ENCODE measurements at places on chromosomes 16 and 17.

DNA sequence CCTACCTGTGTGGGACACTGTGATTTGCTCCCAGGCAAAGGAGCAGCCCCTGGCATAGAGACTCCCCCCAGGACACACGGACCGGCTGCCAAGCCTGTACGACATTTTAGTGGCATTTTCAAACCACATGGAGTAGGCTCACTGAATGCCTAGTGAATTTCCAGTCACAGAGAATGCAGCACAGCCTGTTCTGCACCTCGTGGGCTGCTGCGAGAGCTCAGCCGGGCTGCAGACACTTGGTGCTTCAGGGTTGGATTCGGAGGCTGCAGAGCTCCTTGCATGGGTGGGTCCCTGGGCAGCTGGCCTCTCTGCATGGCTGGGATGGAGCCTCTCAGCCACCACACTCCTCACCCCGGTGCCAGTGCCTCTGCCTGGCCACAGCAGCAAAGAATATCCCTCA lies 51.2 kb upstream of the HNF1B start:
- DNase-seq, result no peak

DNA sequence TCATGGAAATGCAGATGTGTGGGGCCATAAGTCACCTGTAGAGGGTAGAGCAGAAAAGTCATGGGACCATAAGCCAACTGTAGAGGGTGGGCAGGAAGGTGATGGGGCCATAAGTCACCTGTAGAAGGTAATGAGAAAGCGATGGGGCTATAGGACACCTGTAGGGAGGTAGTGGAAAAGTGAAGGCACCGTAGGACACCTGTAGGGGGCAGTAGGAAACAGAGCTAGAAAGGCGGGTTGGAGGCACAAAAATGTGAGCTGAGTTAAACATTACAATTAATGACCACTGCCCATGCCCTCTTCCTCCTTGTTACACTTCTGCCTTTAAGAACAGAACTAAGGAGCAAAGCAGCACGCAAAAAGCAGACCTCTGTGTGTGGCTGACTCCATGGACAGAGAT lies 150.1 kb downstream of the SHISA6 start:
- DNase-seq, result no peak

GRCh38 chr17:15236281-15237105 lies 28.6 kb downstream of the PMP22 start:
- DNase-seq, result no peak

- no peak for DNase-seq
Observed at GRCh38 chr16:87762071-87762571, 3.7 kb downstream of the KLHDC4 start.

GRCh38 chr16:52731219-52731875 lies 184.4 kb upstream of the TOX3 start:
- no peak for DNase-seq

GRCh38 chr17:59108400-59109102 lies 1.9 kb upstream of the TRIM37 start:
- DNase-seq, result no peak

DNA sequence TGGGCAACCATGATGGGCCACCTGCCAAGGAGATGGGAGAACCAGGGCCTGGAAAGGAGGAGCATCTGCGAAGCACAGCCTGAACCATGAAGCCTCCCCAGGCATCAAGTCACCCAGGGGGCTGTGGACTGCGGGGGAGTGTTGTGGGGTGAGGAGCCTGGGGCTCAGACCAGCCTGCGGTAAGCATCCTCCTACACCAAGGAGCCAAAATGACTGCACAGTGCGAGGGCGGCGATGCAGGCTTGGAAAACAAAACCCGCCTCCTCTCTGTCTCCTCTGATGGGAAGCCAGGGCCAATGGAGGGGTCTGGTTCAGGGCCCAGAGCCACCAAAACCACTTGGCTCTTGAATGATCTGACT lies 18.1 kb upstream of the MAF start:
- DNase-seq, result no peak

- DNase-seq, result no peak
Observed at GRCh38 chr17:48238933-48239602, 131.5 kb downstream of the SNX11 start.

GRCh38 chr16:89466920-89467319 lies 23.4 kb downstream of the ANKRD11 start:
- no peak for DNase-seq

DNA sequence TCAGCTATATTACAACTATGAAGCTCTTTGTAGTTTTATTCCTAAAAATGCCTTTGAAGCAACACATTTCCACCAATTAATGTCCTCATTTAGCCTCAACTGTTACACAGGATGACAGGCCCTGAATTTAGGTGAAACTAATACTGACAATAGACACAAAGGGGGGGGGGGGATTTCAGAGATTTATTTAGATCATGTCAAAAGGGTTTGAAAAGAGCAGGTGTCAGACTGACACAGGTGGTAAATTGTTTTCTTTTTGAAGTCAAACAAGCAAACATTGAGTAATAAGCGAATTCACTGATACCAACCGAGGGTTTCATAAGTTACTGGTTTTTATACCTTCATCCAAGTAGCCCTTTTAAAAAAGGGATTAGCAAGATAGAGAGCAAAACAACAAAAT lies 40.8 kb downstream of the KANSL1 start:
- DNase-seq, result peak; percentile 32

DNA sequence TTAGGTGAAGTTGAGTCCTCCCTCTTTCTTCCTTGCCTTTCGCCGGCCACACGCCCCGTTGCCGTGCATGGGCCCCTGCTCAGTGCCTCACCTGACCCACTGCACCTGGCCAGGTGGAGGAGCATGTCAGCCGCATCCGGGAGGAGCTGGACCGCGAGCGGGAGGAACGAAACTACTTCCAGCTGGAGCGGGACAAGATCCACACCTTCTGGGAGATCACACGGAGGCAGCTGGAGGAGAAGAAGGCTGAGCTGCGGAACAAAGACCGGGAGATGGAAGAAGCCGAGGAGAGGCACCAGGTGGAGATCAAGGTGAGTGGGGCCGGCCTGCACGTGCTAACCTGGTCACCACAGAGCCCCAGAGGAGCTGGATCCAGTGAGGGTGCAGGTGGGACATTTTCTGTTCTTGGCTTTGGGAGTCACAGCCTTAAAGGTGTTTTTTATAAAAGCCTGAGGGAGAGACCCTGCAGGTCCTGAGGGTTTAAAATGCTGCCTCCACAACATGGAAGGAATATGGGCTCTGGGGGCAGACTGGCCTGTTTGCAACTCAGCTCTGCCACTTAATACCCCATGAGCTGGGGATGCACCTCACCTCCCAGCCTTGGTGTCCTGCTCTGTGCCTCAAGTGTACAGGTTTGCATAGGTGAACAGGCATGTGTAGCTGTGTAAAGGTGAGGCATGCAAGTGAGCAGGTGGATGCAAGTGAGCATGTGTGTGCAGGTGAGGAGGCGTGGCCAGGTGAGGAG lies 12.1 kb upstream of the DBNDD1 start:
- DNase-seq, result no peak

DNA sequence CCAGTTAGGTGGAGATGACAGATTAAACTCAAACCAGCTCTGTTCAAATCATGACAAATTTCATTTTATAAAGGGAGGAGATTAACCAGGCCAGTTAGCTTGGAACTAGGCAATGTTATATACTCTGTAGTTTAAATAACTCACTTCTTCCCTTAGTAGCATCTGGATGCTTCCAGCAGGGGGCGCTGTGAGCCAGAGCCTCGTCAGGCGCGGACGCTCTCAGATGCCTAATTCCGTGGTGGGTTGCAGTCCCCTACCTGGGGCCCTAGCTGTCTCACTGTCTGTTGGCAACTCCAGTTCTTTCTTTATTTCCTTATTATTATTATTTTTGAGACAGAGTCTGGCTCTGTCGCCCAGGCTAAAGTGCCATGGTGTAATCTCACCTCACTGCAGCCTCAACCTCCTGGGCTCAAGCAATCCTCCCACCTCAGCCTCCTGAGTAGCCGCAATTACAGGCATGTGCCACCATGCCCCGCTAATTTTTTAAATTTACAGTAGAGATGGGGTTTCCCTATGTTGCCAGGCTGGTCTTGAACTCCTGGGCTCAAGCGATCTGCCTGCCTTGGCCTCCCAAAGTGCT lies 17.3 kb upstream of the WFDC1 start:
- DNase-seq, result peak; percentile 17

DNA sequence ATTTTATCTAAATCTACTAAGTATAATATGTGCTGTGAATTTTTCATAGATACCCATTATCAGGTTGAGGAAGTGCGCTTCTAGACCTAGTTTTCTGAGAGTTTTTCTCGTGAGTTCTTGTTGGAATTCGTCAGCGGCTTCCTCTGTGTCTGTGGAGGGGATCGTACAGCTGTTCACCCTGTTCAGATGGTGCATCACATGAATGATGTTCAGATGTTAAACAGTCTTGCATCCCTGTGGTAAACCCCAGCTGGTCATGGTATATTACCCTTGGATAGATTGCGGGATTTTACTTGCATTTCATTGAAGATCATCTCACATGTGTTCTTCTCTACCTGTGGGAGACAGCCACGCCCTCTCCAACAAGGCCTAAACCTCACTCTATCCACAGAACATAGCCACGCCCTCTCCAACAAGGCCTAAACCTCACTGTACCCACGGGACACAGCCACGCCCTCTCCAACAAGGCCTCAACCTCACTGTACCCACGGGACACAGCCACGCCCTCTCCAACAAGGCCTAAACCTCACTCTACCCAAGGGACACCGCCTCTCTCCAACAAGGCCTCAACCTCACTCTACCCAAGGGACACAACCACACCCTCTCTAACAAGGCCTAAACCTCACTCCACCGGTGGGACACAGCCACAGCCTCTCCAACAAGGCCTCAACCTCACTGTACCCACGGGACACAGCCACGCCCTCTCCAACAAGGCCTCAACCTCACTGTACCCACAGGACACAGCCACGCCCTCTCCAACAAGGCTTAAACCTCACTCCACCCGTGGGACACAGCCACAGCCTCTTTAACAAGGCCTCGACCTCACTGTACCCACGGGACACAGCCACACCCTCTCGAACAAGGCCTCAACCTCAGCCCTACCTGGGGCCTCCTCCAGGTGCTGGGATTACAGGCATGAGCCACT lies 180.2 kb upstream of the CHMP6 start:
- no peak for DNase-seq

DNA sequence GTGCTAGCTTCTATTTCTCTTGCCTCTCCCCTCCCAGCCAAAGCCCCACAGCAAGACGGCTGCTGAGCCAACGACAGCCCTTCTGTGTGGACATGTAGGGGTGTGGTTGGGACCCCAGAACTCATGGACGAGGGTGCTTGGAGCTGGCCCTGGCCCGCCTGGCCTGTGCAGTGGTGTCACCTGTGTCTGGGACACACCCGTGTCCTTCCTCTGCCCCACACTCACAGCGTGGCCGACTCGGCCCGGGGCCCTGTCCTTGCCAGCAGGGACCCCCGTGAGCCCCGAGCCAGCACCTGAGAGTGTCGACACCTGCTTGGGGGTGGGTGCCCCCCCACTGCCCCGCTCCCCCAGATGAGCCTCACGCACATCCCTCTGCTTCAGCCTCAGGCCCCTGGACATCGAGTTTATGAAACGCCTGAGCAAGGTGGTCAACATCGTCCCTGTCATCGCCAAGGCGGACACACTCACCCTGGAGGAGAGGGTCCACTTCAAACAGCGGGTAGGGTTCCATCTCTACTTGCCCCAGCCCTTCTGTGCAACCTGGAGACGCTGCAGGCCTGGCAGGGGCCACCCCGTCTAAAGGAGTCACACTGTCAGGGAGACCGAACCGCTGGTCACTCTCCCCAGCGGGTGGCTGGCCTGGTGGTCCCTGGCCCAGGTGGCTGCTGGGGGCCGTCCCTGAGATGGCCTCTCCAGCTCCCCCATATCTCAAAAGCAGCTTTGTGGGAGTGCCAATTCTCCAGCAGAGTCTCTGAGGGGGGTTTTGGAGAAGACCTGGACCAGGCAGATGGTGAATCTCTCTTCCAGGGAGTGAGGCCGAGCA lies 349.8 kb downstream of the SEC14L1 start:
- no peak for DNase-seq

DNA sequence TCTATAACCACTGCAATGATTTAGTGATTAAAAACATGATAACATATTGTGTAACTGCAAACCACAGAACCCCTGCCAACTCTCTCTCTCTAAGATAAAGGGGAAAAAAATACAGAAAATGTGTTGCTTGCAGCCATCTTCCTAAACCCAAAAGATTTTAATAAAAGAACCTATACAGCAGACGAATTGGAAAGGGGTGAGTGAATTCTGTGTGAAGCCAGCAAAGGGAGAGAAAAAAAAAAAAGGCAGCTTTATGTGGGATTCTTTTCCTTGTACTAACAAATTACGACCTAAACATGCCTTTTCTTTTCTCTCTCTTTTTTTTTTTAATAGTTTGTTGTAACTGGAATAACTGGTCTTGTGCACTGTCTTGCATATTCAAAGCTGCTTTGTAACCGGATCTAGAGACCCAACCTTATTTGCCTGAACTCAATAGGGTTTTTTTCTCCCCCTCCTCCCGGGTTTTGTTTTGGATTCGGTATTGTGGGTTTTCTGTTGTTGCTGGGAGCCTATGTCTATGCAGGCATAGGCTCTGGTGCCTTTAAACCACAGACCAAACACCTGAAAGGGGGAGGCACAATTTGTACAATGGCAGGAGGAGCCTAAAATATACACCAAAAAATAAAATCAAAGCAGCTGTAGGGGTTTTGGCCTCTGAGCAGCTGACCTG lies 7.0 kb upstream of the ZFHX3 start:
- no peak for DNase-seq

- DNase-seq, result no peak
Observed at GRCh38 chr16:83979441-83979840, 11.4 kb downstream of the NECAB2 start.

- no peak for DNase-seq
Observed at GRCh38 chr17:51855806-51856205, 302.7 kb downstream of the CA10 start.

GRCh38 chr16:12901597-12902461 lies at the start of gene SHISA9:
Gene SHISA9, plus strand, starts transcription at chr16:12901598.
- no peak for DNase-seq

DNA sequence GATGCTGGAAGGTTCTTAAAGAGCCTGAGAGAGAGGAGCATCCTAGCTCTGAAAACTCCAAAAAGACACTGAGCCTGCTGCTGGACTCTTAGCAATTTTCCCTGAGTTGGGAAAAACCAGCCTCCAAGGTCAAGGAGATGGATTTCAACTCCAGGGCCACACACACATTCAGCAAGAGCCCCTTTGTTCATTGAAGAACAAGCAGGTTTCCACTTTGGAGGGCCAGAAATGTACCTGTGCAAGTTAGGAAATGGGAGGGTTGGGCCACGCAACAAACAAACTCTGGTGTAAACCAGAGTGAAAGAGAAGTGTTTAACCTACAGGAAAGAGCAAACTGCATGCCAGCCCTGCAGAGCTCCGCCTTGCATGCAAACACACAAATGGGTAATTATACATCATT lies 264.8 kb upstream of the RPL38 start:
- no peak for DNase-seq

- no peak for DNase-seq
Observed at GRCh38 chr17:50220811-50221210, 19.4 kb upstream of the COL1A1 start.
